Activated naive CD8-positive, alpha-beta T cell treated with anti-CD3 and anti-CD28 coated beads, Interleukin-2, amount 10 ng/mL, durations not matched to agents 7 days and 5 days (primary cell): ENCODE measurements at places on chromosomes 7 and 10.
A peak's percentile ranks its signal among the peaks of the same experiment; 100 is the strongest.

DNA sequence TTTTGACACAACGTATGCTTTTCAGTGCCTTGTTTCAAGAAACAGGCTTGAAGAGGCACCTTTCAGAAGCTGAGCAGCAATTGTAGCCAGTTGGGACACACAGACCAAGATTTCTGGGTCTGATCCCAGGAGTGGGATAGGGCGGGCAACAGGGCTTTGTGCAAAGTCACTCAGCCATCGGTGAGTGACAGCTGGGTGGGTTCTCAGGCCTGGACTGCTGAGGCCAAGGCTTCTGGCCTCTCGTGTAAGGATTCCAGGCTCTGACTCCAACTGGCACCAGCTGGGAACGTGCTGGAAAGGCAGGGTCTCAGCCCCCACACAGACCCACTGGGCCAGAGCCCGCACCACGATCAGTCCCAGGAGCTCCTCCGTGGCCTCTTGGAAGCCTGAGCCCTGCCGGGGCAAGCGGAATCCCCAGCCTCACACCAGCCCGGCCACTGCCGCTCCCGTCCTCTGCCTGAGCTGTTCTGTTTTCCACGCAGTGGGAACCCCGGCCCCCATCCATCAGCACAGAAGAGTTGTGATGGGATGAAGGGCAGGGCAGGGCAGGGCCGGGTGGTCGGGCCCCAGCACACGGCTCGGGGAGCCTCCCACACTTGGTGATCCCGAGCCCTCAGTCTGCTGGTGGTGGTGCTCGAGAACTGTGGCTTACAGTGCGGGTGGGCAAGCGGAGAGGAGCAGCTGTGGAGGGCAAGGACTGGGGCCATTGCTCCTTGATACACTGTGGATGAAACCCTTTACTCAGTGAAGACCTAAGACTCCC, 46.8 kb downstream of the VIPR2 start:
- DNase-seq, result no peak

- DNase-seq, result no peak
Observed at GRCh38 chr10:20489961-20490360, 407.1 kb downstream of the NEBL start.

GRCh38 chr10:12534824-12535223, 185.5 kb downstream of the CAMK1D start:
- no peak for DNase-seq

- no peak for DNase-seq
Observed at GRCh38 chr7:16944936-16945335, 63.2 kb upstream of the AGR3 start.

DNA sequence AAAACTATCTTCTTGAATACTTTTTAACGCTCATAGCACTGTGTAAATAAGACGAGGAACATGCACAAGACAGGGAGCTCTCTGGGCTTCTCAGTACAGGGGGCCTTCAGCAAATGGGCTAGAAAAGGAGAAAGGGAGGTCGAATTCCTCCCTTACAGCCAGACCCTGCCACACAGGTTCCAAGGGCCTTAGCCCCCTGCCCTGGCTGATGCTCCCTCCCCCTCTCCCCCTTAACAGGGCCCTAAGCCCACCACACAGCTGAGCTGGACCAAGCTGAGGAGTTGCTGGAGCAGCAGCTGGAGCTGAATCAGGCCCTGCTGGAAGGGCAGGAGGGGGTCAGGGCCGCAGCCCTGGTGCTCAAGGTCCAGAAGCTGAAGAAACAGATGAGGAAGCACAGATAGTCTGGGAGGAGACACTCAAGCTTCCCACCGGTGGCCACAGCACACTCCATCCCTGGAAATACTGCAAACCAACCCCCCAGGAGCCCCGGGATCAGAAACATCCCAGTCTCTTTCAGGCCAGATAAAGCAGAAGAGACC, 153.9 kb downstream of the SNX13 start:
- DNase-seq, result no peak

GRCh38 chr10:7388602-7389001, 22.2 kb downstream of the SFMBT2 start:
- peak; percentile 40 for DNase-seq

- no peak for DNase-seq
Observed at GRCh38 chr7:87420173-87420572, 55.3 kb downstream of the ABCB4 start.

DNA sequence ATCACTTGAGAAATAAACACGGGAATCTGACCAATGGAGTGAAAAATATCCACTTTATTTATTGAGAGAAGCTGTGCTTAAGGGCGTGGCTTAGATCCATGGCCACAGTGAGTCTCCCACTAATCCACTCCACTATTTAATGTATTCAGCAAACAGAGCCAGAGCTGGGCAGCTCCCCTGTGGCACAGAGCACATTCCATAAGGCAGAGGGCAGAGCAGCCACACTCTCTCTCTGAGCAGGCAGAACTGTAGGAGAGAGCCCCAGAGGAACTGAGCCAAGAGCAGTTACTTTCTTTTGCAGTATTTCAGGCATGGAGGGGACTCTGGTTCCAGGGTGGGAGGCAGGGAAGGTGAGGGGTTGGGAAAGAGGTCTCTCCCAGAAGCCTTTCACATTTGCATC, 106.0 kb downstream of the GALNT17 start:
- no peak for DNase-seq

- DNase-seq, result no peak
Observed at GRCh38 chr7:28328146-28328545, 84.2 kb upstream of the CREB5 start.
